ENCODE measurements at places on chromosomes 1 and 21. TPM values are rescaled to one million over a fixed set of nuclear protein-coding genes. Genes with fewer than 3 reads are reported as not detected.

DNA sequence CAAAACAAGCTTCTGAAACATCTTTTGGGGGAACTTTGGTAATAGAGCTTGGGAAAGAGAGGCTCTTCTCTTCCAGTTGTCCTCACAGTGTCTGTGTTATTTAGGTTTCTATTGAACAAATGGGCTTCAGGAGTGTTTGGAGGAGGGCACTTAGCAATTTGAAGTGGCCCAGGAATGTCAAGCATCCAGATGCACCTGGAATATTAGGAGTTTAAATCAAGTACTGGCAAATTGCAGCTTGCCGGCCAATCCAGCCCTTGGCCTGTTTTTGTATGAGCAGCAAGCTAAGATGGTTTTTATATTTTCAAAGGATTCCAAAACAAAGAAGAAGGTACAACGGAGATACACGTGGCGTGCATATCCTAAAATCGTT lies 94.7 kb downstream of the CCDC185 start:
- DNase-seq, result no peak

GRCh38 chr1:161864577-161864976 lies 98.5 kb downstream of the ATF6 start:
- DNase-seq, result no peak

GRCh38 chr1:230127105-230128054 lies 60.3 kb downstream of the GALNT2 start:
- peak; percentile 81 for DNase-seq

GRCh38 chr21:44267655-44268142 lies 6.0 kb upstream of the DNMT3L start:
- peak; percentile 52 for DNase-seq

GRCh38 chr1:224435318-224435763 lies 744 bp upstream of the WDR26 start:
- peak; percentile 49 for DNase-seq

GRCh38 chr21:44550807-44551206 lies 498 bp downstream of the KRTAP10-2 start:
- no peak for DNase-seq

DNA sequence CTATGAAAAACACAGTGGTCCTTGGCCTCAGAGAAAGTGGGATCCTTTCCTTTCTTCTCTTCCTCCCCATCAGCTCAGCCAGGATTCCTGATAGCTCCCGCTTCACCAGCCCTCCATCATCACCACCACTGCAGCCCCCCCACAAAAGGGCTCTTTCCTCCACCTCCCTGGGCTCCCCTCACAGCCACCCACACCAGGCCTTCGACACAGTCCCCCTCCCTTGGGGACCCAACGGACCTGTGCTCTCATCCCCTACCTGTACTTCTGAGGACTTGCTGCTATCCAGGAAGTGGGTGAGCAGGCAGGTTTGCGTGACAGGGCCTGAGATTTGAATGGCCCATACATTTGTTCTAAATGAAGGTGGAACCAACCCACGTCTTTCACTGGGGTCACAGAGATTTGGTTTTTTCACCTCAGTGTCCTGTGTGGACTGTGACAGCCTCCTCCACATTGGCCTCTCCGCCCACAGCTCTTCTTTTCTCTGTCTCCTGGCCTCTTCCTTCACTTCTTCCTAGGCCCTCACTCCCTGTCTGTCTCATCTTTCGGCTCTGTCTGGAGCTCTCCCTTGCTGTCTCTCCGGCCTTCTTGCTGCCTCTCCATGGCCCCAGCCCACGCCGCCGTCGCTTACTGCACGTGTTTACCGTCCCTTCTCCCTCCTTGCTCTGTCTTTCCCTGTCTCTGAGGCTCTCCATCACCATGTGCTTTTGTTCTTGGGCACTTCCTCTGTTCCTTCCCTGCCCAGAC lies 238.6 kb downstream of the FOXD2 start:
- no peak for DNase-seq

GRCh38 chr1:181986907-181987305 lies 74.6 kb downstream of the ZNF648 start:
- no peak for DNase-seq

GRCh38 chr1:115877511-115877910 lies 36.6 kb upstream of the NHLH2 start:
- no peak for DNase-seq

- no peak for DNase-seq
Observed at GRCh38 chr1:17108360-17108759, 10.9 kb downstream of the PADI2 start.

DNA sequence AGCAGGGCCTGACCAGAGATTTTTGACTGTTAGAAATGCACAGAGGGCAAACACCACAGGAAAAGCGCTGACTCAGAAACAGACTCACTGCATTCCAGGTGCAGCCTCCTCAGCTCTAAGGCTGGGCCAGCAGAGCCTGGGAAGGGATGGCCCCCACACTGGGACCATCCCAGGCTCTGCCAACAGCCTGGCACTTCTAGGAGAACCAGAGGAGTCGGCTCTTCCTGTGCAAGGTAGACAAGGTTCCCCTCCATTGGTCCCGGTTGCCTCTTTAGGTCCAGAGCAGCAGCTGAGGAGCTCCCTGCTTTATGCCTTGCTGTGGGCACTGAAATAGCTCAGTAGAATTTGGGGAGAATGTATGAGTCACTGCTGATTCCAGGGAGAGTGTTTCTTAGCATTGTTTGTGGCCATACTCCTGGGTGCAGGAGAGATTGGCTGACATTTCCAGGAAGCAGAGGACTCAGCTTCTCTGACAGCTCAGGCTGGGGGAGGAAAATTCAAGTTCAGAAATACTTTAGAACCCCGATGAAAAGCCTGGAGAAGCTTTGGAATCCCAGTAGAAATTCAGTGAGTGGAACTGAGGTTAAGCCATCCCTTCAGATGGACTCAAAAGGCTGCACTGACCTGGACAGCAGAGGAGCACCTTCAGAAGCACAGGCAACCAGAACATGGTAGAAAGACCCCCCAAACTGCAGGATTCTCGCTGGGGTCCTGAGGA lies 19.7 kb downstream of the PRAMEF1 start:
- no peak for DNase-seq

- DNase-seq, result no peak
Observed at GRCh38 chr21:28257276-28257675, 735.4 kb downstream of the LTN1 start.

- DNase-seq, result no peak
Observed at GRCh38 chr1:30140566-30140965, 582.8 kb downstream of the MATN1 start.

- no peak for DNase-seq
Observed at GRCh38 chr1:185074307-185074706, 28.9 kb downstream of the RNF2 start.

- no peak for DNase-seq
Observed at GRCh38 chr1:63643926-63644325, 50.7 kb downstream of the PGM1 start.

DNA sequence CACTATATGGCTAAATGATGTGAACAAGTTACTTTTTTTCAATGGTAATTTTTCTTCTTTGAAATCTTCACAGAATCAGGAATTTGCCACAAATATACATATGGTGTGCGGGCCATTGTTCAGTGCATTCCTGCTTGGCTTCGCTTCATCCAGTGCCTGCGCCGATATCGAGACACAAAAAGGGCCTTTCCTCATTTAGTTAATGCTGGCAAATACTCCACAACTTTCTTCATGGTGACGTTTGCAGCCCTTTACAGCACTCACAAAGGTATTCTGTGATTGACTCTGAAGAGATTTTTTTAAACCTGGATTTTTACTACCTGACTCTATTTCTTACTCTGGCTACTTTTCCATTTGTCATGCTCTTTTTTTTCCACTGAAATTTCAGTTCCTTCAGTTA lies 76.2 kb upstream of the KIAA1614 start:
- DNase-seq, result no peak

DNA sequence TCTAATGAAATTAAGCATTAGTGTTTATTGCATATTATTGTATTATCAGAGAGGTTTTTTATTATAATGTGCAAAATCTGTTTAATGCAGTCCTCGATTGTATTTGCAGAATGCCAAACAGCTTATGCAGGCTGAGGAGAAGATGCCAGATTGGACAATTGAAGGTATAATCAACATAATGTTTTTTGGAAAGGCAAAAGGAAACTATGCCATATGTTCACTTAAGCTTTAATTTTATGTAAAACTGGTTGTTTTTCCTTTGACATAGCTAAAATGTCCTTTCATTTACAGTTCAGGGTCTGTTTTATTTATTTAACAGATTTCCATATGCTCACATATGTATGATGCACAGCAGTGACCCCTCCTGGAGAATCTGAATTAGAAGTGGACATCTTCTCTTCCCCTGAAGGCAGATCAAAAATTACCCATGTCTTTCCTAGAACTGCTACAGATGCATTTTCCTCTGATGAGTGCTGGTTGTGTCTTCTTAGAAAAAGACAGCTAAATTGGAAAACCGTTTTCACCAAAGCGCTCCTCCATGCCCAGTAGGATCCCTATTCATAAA lies 143.5 kb upstream of the USH2A start:
- DNase-seq, result no peak

GRCh38 chr1:33269621-33270020 lies 13.3 kb downstream of the ZNF362 start:
- no peak for DNase-seq

GRCh38 chr1:243393096-243393495 lies 137.3 kb downstream of the SDCCAG8 start:
- DNase-seq, result no peak

DNA sequence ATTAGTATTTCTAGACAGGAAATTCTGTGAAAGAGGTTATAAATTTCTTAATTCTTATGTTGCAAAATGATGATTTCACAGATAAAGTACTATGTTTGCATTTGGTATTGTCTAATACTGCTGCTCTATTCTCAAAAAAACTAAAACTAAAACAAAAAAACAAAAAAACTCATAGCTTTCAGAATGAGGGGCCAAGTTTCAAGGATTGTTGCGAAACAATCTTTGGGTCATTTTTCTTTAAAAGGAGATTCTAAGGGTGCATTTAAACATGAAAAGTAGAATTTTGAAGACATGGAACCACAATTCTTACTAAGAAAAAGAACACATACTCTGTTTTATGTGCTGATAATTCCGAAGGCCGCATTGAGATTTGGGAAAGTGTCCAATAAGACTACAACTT lies 645.1 kb downstream of the ADGRL2 start:
- no peak for DNase-seq

- DNase-seq, result peak; percentile 26
Observed at GRCh38 chr1:94713472-94714141, 106.5 kb upstream of the SLC44A3 start.

DNA sequence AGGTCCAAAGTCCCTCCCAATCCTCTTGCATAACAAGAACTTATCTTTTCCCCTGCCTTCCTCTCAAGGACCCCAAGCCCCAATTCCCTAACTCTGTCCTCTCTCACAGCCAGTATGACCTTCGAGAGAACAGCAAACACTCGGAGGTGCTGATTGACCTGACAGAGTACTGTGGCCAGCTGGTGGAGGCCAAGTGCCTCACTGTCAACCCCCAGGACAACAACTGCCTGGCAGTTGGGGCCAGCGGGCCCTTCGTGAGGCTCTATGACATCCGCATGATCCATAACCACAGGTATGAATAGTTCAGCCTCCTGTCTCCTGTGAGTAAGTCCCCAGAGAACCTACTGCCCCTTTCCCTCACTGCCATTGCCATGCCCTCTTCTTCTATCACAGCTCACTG lies 29.9 kb upstream of the TMEM222 start:
- DNase-seq, result no peak

GRCh38 chr1:157390651-157391050 lies 161.7 kb downstream of the FCRL5 start:
- no peak for DNase-seq

GRCh38 chr1:9689011-9689706 lies 37.6 kb downstream of the PIK3CD start:
- DNase-seq, result peak; percentile 93

DNA sequence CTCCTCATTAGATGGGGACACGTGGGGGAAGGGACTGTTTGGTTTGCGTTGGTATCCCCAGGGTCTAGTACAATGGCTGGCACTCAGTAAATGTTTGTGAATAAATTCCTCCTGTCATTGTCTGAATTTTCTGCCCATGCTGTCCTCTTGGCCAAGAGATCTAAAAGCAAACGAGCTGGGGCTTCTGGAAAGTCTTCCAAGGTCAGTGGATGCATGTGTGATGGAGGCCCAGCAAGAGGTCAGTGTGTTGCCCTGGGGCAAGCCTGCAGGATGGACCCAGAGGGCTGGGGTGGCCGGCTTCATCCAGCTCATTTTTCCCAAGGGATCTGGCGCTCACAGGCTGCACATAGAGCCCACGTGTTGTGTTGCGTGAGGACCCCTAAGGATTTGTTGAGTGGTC lies 30.0 kb upstream of the JUN start:
- no peak for DNase-seq

GRCh38 chr1:224317383-224318045 lies 12.5 kb downstream of the NVL start:
- DNase-seq, result no peak

GRCh38 chr1:18645747-18646090 lies 15.1 kb downstream of the PAX7 start:
- DNase-seq, result no peak

DNA sequence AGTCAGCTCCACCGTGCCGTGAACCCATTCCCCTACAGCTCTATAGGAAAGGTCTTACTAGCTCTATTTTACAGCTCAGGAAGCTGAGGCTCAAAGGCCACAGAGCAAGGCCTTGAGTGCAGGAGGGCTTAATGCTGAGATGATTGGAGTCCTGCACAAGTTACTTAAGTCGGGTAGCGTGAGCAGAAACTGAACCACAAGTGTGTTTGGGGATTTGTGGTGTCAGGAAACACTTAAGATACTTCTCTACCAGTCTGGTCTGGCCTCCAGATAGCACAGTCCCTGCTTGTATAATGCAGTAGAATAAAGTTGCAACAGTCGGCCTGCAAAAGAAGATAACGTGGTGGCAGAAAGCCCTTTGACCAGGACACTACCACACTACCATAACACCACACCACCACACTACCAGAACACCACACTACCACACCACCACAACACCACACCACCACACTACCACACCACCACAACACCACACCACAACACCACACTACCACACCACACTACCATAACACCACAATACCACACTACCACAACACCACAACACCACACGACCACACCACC lies 118.1 kb downstream of the SPSB1 start:
- DNase-seq, result peak; percentile 26

GRCh38 chr1:154714638-154715037 lies 106.7 kb upstream of the ADAR start:
- DNase-seq, result peak; percentile 32

- no peak for DNase-seq
Observed at GRCh38 chr1:175331891-175332290, 139.3 kb upstream of the KIAA0040 start.

The BCAN gene
- total RNA-seq, result not detected

The TRABD2B gene
- not detected for total RNA-seq

The PTPRU gene
- 0.89 TPM for total RNA-seq

The TIE1 gene
- total RNA-seq, result not detected

The RIMS3 gene
- 2.7 TPM for total RNA-seq

The AVPR1B gene
- total RNA-seq, result not detected

The PDPN gene
- total RNA-seq, result not detected

The TEX50 gene
- total RNA-seq, result not detected

The OR10J1 gene
- not detected for total RNA-seq

The LAMC2 gene
- total RNA-seq, result 0.91 TPM

The SLC5A3 gene
- 18.2 TPM for total RNA-seq

The VSIG8 gene
- total RNA-seq, result 0.11 TPM

The CNR2 gene
- total RNA-seq, result not detected

The FOXD3 gene
- total RNA-seq, result not detected

The WNT9A gene
- total RNA-seq, result not detected

The AMPD1 gene
- 0.23 TPM for total RNA-seq

The ZFYVE9 gene
- 4.7 TPM for total RNA-seq

The WNT2B gene
- 0.11 TPM for total RNA-seq

The BMP8A gene
- not detected for total RNA-seq

The ETV3L gene
- not detected for total RNA-seq

The TMPRSS3 gene
- 99.1 TPM for total RNA-seq

The SH2D1B gene
- not detected for total RNA-seq
